ENCODE measurements at places on chromosomes 6 and 20.

DNA sequence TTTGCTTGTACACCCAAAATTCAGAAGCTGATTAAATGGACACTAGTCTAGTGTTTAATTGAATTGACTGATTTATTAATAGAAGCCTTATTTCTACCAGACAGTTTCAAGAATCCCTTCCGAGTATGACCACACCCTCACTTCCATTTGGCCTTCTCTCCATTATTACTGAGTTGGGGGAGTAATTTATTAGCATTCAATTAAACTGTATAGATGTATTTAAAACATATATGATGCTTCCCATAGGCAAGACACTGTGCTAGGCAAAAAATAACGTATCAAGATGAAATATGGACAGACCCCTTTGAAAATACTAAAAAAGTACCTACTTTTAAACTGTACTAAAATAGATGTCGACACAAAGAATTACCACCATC is 112.9 kb upstream of the PHACTR1 start:
- no peak for DNase-seq

DNA sequence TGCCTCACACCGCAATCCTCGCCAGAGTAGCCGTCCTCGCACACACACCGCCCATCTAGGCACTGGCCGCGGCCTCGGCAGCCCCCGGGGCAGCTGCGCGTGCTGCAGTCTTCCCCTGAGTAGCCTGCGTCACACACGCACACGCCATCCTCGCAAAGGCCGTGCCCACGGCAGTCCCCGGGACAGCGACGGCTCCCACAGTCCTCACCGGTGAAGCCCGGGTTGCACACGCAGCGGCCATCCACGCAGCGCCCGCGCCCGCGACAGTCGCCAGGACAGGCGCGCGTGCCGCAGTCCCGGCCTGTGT is 13.1 kb downstream of the TNXB start:
- no peak for DNase-seq

DNA sequence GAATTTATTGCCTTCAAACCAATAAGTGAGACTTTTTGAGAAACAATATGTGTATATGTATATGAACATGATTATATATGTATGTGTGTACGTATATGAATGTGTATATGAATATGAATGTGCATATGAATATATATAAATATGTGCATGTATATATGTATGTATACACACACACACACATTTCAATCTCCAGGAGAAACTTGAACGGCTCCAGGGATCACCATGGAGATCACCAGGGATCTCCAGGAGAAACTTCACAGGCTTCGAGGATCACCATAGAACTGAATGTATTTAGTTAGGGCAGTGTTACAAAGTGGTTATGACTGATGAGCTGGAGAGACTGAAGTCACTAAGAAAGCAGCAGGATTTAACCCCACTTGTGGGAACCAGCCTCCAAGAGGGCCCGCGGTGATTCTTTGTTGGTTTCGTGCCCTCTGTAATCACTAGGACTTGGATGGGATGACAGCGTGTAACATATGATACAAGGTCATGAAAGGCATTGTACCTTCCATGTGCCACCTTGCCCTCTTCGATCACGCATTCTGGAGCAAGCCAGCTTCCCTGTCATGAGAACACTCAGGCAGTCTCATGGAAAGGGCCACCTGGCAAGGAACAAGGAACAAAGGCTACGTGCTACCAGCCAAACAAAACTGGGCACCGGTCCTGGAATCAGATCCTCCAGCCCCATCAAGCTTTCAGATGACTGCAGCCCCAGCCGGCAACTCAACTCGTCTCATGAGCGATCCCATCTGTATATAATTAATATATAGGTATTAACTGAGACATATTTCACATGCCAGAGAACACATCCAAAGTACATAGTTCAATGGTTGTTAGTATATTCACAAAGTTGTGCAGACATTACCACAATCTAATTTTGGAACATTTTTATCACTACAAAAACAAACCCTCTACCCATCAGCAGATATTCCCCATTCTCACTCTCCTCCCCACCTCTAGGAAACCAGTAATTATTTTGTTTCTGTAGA is 8.6 kb downstream of the FAM50B start:
- no peak for DNase-seq

- no peak for DNase-seq
Observed at GRCh38 chr6:12343122-12343439, 52.9 kb downstream of the EDN1 start.

DNA sequence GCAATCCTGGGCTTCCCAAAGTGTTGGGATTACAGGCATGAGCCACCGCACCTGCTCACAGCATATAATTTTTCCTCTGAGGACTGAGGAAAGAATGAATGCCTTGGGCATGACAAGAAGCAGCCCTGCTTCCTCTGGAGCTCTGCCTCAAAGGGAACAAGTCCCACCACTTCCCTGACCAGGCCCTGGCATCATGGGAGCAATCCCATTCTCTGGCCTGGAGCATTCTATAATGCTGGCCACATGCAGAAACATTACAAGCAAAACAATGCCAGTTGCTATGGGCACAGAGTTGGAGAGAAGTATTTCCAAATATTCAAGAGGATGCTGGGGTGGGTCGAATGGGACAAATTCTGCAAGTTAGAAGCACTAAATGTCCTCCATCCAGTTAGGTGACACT is 41.5 kb upstream of the ARMH2 start:
- DNase-seq, result no peak

DNA sequence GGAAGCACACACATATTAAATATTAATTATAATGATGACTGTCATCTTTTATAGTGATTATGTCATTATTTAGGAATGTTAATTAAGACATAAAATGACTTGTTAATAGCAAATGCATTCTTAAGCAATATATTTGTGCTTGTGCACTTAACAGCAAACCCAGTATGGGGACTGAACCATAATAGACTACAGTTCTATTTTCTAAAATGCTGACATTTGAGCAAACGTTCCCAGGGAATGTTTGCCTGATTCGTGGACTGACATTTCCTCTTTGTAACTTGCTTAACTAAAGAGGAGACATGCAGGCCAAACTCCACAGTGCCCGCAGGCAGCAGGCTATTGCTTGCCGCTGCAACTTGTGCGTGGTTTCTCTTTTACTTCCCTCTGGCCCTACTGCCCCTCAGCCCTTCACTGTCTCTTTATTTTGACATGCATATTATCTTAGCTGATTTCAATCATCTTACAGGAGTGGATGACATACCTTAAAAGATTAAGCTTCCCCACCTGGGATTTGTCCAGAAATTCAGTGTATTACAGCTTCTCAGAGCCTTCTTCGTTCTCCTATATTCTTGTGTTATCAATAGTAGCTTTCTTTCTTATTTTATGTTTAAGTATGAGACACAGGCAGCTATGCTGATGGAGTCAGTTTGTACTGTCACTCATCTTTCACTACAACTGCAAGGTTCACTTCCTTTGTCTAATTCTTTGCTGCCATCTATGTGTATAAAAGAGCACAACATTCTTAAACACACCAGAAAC is 141.5 kb downstream of the GMDS start:
- no peak for DNase-seq

GRCh38 chr6:26092443-26092842 is 5.2 kb downstream of the HFE start:
- no peak for DNase-seq

DNA sequence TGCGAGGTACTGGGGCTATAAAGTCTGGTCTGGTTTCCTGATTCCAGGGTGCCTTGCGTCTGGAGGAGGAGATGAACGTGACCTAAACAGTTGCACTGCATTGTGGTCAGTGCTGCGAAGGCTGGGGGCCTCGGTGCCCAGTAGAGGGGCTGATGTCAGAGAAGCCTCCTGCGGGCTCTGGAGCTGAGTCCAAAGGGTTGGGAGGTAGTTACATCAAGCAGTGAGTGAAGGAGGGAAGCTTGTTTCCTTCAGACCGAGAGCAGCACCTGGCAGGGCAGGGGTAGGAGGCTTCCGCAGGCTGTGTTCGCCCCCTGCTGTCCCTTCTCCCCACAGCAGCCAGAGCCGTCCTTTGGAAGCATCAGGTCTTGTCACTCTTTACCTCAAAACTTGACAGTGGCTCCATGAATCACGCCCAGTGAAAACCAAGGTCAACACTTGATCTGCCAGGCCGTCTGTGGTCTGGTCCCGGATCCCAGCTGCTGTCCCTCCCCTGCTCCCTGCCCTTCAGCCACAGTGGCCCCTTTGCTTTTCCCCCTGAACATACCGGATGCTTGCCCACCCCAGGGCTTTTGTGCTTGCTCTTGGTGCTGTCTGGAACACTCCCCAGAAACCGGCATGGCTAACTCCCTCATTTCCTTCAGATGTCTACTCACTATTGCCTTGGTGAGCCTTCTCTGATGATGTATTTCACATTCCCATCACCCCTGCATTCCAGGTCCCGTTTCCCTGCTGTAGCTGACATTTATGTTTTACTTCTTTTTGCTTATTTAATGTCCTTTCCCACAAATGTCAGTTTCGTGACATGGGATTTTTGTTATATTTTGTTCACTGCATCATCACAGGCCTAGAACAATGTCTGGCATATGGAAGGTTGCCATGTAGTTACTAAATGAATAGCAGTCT is 7.0 kb downstream of the DYNLRB1 start:
- DNase-seq, result peak; percentile 46

DNA sequence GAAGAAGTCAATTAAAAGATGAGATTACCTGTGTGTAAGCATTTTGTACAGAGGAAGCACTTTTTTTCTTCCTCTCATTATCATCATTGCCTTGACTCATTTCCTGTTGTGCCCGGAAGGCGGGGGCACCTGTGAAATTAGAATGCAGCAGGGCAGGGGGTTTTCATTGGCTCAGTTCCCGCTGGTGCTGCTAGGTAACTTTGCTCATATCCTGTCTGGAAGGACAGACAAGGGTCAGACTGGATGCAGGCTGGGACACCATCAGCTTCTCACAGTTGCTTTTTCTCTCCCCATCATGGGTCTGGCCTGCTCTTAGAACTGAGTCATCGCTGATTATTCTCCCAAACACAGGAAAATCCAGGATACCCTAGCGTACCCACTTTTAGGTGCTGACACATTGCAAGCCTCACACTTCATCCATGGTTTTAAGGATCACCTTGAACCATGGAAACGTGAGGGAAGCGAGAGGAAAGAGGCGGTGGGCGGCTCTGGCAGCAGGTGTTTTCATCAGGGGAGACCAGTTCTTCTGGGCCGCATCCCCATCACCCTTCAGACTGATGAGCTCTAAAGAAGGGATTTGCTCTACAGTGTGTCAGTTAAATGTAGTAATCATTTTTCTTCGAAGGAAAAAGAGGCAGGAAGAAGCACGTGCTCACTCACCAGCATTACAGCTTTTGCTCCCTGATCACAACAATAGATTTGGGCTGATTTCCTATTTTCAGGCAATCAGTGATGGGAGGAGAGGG is 195.7 kb upstream of the SASH1 start:
- DNase-seq, result peak; percentile 51

GRCh38 chr6:109458774-109459531 is 3.4 kb upstream of the MICAL1 start:
- DNase-seq, result peak; percentile 58

- DNase-seq, result no peak
Observed at GRCh38 chr6:2179241-2179640, 66.2 kb downstream of the GMDS start.
